NCI-H460 (cell line): ENCODE measurements at places on chromosomes 2 and 18. TPM values are rescaled to one million over a fixed set of nuclear protein-coding genes. Genes with fewer than 3 reads are reported as not detected.

RAB27B gene
- 28.5 and 30.4 TPM in 2 replicates for total RNA-seq

RTP5 gene
- total RNA-seq = not detected in 2 replicates

ARMC9 gene
- 8.9 TPM in 2 replicates for total RNA-seq

CSRNP3 gene
- total RNA-seq = 0.74 and 1.2 TPM in 2 replicates

ITGB6 gene
- total RNA-seq = not detected in 2 replicates

PMAIP1 gene
- total RNA-seq = 43.6 and 53.5 TPM in 2 replicates

RGPD3 gene
- 0.05 and 0.06 TPM in 2 replicates for total RNA-seq

OR6B2 gene
- total RNA-seq = not detected in 2 replicates

GPR39 gene
- total RNA-seq = 0.42 and 0.49 TPM in 2 replicates

VAMP5 gene
- 0.25 TPM in 1 of 2 replicates, not detected in the other for total RNA-seq

LRRC30 gene
- not detected in 2 replicates for total RNA-seq

DNA sequence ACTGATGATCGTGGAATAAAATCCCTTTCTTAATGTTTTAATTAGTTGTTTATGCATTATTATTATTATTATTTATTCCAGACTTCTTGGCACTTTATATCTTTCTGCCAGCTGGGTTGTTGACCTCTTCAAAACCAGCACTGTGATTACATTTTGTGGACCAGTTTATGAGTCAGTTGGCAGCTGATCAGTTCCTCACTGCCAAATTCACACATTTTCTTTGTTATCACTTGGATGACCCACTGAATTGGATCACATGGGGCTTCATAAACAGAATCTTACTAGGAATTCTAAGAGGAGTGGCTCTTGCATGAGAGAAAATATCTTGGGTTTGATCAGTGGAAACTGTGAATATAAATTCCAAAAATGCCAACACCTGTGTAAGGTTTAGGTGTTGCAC, 321.8 kb upstream of the SPRED2 start:
- DNase-seq = no peak

DNA sequence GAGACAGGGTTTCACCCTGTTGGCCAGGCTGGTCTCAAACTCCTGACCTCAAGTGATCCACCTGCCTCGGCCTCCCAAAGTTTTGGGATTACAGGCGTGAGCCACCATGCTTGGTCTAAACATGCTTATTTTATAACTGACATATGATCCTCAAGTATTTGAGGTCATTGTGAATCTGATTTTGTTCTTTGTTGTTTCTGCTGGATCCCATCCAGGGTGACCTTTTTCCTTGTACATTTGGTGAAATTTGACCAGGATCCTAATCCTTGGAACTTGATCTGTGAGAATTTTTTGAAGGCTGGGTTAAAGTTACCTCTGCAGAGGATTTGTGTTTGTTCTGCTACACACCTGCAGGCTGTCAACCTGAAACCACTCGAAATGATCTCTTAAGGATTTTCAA, 49.2 kb downstream of the NPAS2 start:
- DNase-seq = no peak

DNA sequence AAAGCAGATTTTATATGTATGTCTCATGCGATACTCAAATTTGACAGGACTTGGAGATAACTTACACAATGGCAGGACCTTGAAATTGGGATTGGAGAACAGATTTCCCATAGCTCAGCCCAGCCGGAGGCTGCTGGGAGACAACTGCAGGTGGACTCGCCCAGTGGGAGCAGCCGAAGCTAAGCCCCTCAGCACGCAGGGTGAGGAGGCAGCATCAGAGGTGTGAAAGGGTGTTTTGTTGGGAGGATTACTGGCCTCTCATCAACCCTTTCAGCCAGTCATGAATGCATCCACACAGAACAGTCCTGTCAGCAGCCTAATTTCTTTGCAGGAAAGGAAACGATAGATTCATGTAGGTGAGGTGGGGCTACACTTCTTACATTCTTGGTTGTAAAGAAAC, 110.4 kb upstream of the DYNAP start:
- DNase-seq = no peak

- DNase-seq = no peak
Measured at GRCh38 chr18:52254367-52254766, 85.6 kb upstream of the DCC start.

GRCh38 chr2:96768083-96768561, 7.4 kb downstream of the CNNM4 start:
- DNase-seq = no peak

DNA sequence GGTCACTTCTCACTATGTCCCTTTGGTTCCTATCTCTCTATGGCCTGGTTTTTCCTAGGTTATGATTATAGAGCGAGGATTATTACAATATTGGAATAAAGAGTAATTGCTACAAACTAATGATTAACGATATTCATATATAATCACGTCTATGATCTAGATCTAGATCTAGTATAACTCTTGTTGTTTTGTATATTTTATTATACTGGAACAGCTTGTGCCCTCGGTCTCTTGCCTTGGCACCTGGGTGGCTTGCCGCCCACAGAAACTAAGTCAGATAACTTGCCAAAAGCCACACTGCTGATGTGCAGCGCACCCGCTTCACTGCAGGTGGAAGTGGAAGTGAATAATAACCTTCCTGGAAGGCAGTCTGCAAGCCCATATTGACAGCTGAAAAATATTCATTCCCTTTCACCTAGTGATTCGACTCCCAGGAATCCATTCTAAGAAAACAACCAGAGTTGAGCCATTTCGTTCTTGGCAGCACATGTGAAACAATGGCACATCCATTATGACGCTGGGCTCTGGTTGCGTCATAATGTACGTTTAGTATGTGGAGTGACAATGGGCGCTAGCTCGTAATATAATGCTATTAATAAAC, 725 bp upstream of the ANKRD53 start:
- no peak for DNase-seq

GRCh38 chr2:107235491-107236254, 349.7 kb upstream of the ST6GAL2 start:
- no peak for DNase-seq

- DNase-seq = no peak
Measured at GRCh38 chr2:178377046-178377445, 73.9 kb downstream of the PRKRA start.

GRCh38 chr2:218187296-218188015, 20.7 kb upstream of the CXCR1 start:
- DNase-seq = no peak

- DNase-seq = peak; percentile 56
Measured at GRCh38 chr2:189412330-189412953, 28.8 kb upstream of the WDR75 start.

DNA sequence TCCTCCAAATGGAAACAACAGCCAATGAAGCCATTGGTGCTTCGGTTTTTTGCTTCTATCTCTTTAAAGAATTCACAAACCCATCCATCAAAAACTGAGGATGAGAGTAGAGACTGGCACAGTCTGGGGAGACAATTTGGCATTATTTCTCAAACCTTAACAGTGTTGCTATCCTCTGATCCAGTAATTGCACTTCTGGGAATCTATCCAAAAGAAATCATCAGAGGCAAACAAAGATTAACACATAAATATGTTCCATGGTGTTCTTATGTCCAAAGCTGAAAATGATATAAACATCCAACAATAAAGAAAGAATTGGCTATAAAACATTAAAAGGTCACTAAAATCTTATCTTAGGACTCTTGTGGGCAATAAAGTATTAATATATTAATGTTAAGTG, 35.1 kb downstream of the REEP1 start:
- no peak for DNase-seq

- no peak for DNase-seq
Measured at GRCh38 chr2:65281627-65282351, 54.2 kb downstream of the ACTR2 start.

- no peak for DNase-seq
Measured at GRCh38 chr18:79601234-79601633, 78.4 kb upstream of the CTDP1 start.

DNA sequence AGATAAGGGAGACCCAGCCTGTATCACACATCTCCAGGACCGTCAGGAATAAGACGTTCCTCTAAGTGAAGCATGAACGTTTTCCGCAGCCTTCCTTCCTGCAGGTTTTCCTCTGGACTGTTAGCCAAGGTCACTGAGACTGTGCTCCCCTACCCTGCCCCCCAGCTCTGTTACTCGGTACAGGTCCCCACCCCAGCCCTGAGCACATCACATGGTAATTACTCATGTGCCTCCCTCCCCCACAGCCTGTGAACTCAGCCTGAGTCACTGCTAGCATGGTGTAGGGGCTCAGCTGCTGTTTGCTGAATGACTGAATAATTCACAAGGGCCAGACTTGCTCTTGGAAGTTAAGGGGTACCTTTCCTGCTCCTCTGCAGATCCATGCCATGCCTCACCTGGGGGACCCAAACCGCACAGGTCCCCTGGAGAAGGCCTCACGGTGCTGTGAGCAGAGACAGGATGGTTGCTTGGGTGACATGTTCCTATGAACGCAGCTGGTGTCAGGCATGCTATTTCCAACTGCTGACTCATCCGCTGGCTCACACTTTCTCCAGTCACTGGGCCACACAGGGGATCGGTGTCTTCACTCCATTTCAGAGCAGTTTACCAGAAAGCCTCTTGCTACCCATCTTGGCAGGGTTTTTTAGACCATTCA, 88.2 kb downstream of the PLB1 start:
- DNase-seq = peak; percentile 86

GRCh38 chr2:165793779-165794535, at the start of gene GALNT3:
Gene GALNT3 (minus strand): TSS chr2:165794247. CDS start chr2:165770700, 23,547 bp downstream.
- no peak for DNase-seq

DNA sequence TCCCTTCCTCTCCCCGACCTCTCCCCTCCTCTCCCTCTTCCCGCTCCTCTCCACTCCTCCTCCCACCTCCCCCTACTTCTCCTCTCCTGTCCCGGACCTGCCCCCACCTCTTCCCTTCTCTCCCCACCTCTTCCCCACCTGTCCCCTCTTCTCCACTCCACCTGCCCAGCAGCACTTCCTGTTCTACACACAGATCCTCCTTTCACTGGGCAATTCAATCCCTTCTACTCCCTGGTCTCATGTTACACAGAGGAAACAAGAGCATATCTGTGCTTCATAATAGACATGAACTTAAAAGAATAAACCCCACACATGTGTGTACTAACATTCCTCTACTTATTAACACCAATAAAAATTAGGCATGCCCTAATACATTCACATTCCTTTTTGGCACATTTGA, 34.8 kb downstream of the TIMM21 start:
- no peak for DNase-seq

DNA sequence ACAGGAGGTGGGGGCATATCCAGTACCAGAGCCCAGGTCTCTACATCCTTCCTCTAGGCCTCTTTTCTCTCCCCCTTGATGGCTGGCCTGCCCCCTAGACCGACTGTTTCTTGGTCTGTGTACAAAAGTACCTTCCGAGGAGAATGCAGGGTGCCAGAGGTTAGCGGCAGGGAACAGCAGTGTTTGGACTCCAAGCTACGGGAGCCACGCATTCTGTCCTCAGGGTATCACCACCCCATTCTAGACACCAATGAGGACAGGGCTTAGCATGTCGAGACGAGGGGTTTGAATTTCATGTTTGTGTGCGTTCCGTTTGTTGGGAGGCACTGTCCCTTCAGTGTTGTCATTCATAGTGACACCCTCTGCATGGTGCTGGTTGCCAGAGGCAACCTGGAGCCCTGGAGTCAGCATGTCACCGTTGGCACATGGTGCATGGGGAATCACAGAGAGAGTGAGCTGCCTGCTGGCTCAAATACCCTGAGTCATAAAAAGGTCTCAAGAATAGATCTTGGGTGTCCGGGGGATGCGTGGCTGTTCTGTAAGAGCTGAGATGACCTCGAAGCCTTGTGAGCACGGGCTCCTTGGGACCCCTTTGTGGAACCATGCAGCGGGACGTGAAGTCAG, 57.2 kb upstream of the LDLRAD4 start:
- no peak for DNase-seq

- no peak for DNase-seq
Measured at GRCh38 chr2:96964221-96964905, 22.0 kb downstream of the FAM178B start.

- DNase-seq = no peak
Measured at GRCh38 chr2:85999061-85999831, 106.4 kb downstream of the POLR1A start.

DNA sequence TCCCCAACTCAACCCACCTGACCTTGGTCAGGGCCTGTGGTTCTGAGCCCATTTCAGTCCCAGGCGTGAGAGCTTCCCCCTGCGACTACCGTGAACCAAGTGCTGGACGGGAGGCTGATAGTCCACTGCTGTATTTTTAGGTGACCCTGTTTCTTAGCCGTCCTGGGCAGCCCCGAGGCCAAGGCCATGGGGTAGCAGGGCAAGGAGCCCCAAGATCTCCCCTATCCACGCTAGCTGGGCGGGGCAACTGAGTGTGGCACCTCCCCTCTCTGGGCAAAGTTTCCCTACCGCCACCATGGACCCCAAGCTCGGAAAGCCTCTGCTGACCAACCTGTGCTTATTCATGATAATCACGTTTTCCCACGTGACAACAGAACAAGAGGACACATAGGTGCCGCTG, 583 bp upstream of the KLHL30 start:
- DNase-seq = no peak

DNA sequence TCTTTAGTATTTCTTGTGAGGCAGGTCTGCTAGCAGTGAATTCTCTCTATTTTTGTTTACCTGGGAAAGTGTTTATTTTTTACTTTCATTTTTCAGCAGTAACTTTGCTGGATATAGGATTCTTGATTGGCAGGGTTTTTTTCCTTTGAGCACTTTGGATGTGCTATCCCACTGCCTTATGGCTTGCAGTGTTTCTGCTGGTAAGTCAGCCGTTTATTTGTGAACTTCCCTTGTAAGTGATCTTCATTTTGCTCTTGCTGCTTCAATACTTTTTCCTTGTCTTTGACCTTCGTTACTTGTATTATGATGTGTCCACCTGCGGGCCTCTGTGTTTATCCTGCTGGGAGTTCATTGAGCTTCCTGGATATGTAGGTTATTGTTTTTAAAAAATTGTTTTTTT, 54.7 kb downstream of the SLC66A2 start:
- no peak for DNase-seq

DNA sequence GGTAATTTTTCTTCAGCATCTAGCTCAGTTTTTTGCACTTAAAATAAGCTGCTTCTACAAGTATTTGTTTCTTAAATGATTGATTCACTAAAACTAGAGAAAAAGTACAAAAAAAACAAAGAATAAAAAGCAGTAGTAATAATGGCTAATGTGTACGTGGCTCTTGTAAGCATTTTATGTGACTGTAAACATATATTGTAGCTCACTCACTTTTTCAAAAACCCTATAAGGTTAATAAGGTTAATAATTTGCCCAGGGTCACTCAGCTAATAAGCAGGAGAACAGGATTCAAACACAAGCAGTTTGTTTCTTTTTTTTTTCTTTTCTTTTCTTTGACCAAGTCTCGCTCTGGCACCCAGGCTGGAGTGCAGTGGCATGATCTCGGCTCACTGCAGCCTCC, 67.5 kb downstream of the RMDN2 start:
- DNase-seq = no peak

GRCh38 chr2:60316381-60317033, 236.9 kb downstream of the BCL11A start:
- DNase-seq = no peak
